ENCODE measurements at places on chromosomes 4 and X. TPM values are rescaled to one million over a fixed set of nuclear protein-coding genes. Genes with fewer than 3 reads are reported as not detected.

The SPANXN5 gene
- total RNA-seq: not detected

- no peak for DNase-seq
- H3K27me3 ChIP-seq: no peaks in the 10 kb centered on the region
- 0 out of 2 replicates have a peak, but pooled peaks cover 6% of the 10 kb centered on the region for H3K36me3 ChIP-seq
Measured at GRCh38 chr4:25015012-25015411, 15.7 kb downstream of the LGI2 start.

The SMIM10L2A gene
- total RNA-seq: 18.3 TPM

DNA sequence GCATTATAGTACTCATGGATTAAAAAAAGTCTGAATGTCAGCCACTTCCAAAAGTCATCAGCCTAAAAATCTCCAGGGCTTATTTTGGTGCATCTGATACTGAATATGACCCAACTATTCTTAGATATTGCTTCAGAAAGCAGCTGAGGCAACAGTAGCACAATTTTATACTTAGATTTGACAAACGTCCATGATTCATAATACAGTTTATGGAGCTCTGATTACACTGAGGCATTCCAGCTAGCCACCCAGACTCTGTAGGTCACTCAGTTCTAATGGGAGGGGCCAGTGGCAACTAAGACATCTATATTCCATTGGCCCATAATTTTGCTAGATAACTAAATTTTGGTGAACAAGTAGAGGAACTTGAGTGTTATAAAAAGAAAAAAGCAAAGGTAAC is 10.3 kb downstream of the SPATA4 start:
- H3K27ac ChIP-seq: no peak overlapping the region
- DNase-seq: no peak
- peaks cover 3% of the 10 kb centered on the region for H3K4me1 ChIP-seq
- no peak overlapping the region for H3K4me3 ChIP-seq

- H3K4me3 ChIP-seq: no peak overlapping the region
- H3K27ac ChIP-seq: no peak overlapping the region
- no peaks in the 10 kb centered on the region for H3K4me1 ChIP-seq
Measured at GRCh38 chr4:138494931-138495330, 252.8 kb upstream of the SLC7A11 start.

- no peak for DNase-seq
- no peaks in the 10 kb centered on the region for H3K36me3 ChIP-seq
- no peaks in the 10 kb centered on the region for H3K4me1 ChIP-seq
- no peak overlapping the region for H3K4me3 ChIP-seq
- H3K27ac ChIP-seq: no peak overlapping the region
- no peaks in the 10 kb centered on the region for H3K27me3 ChIP-seq
Measured at GRCh38 chr4:163172647-163173046, 6.0 kb upstream of the NAF1 start.

DNA sequence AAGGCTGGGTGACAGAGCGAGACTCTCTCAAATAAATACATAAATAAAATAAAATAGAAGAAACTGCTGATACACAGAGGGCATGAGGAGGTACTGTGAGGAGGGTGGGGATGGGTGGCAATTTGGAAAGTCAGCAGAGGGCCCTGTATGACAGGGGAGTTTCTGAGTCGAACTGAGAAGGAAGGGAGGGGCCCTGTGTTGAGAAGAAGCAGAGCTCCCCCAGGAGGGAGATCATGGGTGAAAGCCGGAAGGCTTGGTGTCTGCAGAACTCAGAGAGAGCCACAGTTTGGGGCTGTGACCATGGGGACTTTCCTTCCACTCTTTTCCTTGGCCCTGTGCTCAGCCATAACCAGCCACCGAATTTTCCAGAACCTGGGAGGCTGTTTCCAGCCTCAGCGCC is 24.8 kb upstream of the AFAP1 start:
- no peak overlapping the region for H3K27ac ChIP-seq
- H3K4me1 ChIP-seq: no peaks in the 10 kb centered on the region
- H3K36me3 ChIP-seq: no peaks in the 10 kb centered on the region
